ENCODE measurements at places on chromosomes 7 and 10. TPM values are rescaled to one million over a fixed set of nuclear protein-coding genes. Genes with fewer than 3 reads are reported as not detected.

- peak; percentile 60 for DNase-seq
These were observed 27.7 kb downstream of the BTBD16 start for GRCh38 chr10:122298598-122299301.

- no peak for DNase-seq
These were observed 701 bp upstream of the GBX1 start for GRCh38 chr7:151168003-151168786.

- no peak for DNase-seq
These were observed 181.9 kb downstream of the DGKI start for GRCh38 chr7:137664846-137665245.

DNA sequence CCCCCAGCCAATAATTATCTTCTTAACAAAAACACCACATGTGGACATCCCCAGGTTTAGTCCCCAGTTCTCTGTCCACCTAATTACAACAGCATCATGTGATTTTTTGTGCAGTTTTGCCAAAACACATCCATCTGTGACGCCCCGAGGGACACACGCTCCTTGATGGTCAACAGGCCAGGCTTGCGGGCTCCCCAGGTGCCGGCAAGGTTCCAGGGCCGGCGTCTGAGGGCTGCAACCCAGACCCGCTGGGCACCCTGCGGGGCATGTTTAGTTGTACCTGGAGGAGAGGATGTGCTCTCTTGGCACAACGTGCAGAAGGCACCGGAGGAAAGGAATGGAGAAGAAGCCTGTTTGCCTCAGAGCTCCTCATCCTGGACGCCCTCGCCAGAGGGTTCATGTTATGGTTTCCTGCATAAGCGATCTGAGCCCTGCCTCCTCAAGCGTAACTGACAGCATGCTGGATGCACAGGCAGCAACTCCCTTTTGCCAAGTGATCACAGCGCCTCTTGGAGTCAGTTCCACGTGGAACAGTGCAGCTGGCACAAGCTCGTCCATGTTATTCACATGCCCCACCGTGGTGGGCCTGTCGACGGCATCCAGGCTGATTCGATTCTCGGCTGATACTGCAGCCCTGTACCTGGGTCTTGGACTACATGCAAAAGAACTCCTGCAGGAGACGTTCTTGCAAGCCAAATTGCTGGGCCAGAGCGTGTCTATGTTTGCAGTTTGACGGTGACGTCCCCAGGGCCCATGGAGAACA lies 41.6 kb downstream of the JAKMIP3 start:
- DNase-seq: no peak

GRCh38 chr7:22610263-22610662 lies 110.3 kb upstream of the STEAP1B start:
- no peak for DNase-seq

GRCh38 chr10:132948351-132948750 lies 6.0 kb upstream of the CFAP46 start:
- no peak for DNase-seq

DNA sequence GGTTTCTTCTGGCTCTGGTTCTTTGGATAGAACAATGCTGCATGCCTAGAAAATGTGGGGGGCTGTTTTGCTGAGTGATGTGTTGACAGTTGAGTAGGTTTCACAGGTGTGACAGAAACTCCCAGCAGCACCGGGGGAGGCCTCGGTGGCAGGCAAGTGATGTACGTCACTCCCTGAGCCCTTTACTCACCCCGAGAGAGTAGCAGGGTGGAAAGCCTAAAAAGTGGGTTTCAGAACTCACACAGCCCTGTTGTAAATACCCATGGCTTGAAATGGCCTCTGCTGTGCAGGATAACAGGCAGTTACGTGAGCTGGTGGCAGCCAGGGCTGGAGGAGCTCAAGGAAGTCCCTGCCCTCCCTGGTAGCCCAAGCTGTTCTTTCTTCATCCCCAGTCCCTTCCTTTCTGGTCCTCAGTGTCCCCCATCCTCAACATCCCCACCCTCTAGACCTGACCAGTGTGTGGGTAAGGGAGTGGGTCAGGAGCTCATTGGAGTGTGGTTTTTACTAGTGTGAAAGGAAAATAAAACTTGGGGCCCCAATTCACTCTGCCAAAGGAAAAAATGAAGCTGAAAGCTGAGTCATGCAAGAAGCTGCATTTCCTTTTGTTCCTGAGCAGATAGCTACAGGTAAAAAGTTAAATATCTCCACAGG lies 258.1 kb downstream of the STK31 start:
- no peak for DNase-seq

GRCh38 chr7:45595809-45596664 lies 21.9 kb downstream of the ADCY1 start:
- DNase-seq: no peak

DNA sequence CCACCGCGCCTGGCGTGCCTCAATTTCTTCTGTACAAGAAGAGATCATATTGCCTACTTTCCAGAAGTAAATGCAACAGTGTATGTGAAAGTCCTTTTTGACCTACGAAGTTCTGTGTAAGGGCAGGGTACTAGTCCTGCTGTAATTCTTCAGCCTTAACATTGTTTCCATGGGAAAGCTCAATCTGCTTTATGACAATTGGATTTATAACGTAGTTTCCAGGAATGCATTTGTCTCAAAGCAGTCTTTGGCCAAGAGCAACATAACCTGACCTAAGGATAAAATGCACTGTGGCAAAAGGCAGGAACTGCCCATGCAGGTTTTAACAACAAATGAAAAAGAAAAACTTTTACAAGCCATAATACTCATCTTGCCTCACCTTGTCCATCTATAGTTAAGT lies 108.1 kb upstream of the PODXL start:
- DNase-seq: no peak

GRCh38 chr10:79608505-79609375 lies 2.0 kb upstream of the SFTPA1 start:
- DNase-seq: no peak

- DNase-seq: no peak
These were observed 15.3 kb downstream of the ARL3 start for GRCh38 chr10:102698894-102699293.

DNA sequence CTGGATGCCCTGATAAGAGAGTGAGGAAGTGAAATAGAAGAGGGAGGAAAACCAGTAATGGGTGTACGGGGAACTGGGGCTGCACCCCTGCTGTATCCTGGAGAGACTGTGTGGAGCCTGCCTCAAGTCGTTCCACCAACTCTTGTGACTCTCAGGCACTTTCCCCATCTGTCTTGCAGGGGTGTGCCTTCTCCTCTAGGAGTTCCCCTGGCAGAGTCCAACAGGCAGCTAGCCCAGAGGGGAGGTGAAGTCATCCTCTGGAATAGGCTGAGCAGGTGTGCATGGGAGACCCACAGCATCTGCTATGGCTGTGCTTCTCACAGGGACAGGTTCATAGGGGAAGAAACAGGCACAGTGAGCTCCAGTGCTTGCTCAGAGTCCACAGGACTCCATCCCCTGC lies 46.8 kb downstream of the WIPF3 start:
- DNase-seq: peak; percentile 15

DNA sequence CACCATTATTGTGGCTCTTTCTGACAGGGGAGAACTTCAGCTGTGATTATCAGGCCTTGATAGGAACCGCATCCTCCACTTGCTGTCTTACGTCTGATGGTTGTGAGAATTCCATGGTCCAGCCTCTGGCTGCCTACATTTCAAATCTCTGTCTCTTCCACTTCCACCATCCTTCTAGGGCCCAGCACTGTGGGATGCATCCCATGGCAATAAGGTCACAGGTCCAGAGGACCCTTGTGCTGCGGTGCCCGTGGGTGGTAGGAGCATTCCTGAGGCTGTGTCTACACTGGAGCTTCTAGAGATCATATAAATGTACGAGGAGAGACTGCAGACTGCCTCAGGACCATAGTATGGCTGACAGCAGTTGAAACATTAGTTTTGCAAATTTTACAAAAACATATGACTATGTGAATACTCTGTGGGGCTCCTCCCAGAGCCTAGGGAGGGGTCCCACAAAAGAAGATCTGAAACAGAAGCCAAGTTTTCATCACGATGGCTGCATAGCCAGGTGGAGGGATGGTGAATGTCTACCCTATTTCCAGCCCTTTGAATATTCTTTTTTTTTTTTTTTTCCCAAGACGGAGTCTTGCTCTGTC lies 11.8 kb downstream of the CALML3 start:
- no peak for DNase-seq

- no peak for DNase-seq
These were observed 11.3 kb upstream of the SLIT1 start for GRCh38 chr10:97197030-97197500.

- DNase-seq: no peak
These were observed 128.8 kb upstream of the LYZL2 start for GRCh38 chr10:30758338-30758737.

DNA sequence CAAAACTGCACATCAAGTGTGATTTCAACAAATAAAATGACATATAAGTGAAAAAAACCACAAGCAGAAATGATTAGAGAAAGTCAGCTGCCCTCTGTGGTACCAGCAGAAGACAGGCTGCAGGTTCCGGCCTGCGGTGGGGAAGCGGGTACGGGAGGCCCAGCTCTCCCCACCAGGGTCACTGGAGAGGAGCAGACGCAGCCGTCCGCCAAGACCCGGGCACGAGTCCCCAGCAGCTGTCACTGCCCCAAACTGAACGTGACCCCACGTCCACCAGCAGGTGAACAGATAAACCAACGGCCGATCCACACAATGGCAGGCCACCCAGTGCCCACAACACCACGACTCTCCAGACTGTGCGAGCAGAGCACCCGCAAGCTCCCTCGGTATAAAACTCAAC lies 16.1 kb upstream of the MICALL2 start:
- no peak for DNase-seq

- DNase-seq: no peak
These were observed 88.3 kb upstream of the KAT6B start for GRCh38 chr10:74738052-74738451.

DNA sequence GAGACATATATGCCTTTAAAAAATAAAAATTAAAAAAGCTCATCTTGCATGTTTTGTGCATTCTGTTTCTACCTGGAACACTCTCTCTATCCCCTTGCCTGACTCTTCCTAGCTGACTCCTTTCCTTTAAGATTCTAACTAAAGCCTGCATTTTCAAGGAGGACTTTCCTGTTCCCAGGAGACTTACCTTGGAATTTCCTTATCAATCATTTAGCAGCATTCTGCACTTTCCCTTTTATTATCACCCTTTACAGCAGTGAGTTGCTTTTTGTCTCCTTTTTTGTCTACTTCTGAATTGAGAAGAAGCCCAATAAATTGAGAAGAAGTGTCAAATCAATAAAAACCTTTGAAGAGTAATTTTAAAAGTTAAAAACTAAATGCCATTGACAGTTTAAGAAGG lies 142.2 kb upstream of the TMEM196 start:
- no peak for DNase-seq

DNA sequence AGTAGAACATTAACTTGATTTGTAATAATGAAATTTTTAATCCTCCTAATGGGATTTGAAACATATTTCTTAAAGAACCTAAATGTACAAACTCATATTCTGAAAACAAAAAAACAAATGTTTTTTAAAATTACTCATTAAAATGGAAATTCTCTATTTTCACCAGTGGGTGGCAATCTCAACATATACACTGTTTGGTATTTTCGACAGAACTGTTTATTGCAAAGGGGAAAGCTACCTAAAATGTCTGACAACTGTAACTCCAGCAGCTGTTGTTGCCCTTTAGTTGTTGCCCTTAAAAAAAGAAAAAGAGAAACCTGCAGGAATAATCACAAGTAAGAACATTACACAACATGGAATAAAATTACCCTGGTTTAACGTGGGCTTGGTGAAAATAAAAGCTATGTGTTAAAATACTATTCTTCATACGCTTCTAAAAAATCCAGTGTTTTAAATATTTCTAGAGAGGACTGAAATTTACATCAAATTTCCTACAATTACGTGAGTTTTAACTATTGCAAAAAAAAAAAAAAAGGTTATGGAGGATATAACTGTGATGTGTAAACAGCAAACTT lies 54.5 kb downstream of the COL1A2 start:
- DNase-seq: peak; percentile 24

GRCh38 chr7:28410628-28411531 lies 1.4 kb upstream of the CREB5 start:
- peak; percentile 33 for DNase-seq

- DNase-seq: no peak
These were observed 415.6 kb upstream of the NPVF start for GRCh38 chr7:25643770-25644394.

GRCh38 chr7:115631782-115632181 lies 398.8 kb downstream of the TFEC start:
- DNase-seq: no peak

- no peak for DNase-seq
These were observed 7.8 kb downstream of the BAMBI start for GRCh38 chr10:28684986-28685580.

DNA sequence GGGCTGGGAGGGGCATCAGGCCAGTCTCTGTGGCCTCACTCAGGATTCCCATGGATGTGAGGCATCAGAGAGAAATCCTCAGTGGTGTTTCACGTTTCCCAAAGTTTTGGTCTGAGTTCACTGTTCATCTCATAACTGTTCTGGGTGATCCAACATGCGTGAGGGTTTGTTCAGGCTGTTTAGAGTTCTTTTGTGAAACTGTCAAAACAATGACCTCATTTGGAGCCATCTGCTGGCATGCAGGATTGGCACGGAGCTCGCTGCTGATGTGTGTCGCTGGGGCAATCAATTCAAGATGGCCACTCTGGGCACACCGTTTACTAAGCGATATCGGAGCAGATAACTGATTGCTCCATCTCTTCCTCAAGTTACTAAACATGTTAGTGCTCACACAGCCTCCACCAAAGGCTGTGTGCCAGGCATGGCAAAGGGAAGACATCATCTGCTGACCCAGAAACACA lies 365.6 kb downstream of the WDR11 start:
- DNase-seq: no peak

DNA sequence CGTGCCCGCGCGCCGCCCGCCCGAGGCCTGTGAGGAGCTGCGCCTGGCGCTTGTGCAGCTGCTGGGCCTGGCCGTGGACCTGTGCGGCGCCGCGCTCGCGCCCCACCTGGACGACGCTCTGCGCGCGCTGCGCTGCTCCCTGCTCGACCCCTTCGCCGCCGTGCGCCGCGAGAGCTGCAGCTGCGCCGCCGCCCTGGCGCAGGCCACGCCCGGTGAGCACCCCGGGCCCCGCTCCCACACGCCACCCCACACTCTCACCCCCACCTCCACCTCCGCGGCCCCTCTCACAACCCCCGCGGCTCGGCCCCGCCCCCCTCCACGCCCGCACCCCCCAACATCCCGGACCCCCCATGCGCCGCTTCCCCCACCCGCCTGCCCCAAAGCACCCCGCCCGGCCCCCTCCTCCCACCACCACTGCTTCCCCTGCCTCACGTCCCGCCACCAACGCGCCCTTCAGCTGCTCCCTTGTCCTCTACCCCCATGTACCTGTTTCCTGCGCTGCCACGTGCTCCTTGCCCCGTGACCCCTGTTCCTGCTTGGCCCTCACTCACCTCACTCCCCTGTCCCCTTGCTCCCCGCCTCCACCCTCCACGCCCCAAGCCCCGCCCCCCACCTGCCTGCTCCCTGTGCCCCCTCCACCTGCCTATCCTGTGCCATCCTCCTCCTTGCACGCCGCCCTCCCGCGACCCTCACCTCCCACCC lies at the start of gene PRKAR1B:
TSS of gene PRKAR1B (minus strand) at position 178 of the 702 bp plus-strand sequence. CDS start 15,776 bp downstream, outside the sequence.
- DNase-seq: no peak

GRCh38 chr10:118712930-118713634 lies 41.7 kb downstream of the CACUL1 start:
- DNase-seq: no peak

The VOPP1 gene
- total RNA-seq: 43.2 TPM

The NHLRC2 gene
- total RNA-seq: 29.7 TPM

The PCDH15 gene
- not detected for total RNA-seq

The CACNA2D1 gene
- total RNA-seq: 24.0 TPM

The FOXP2 gene
- total RNA-seq: not detected

The CYP3A7 gene
- not detected for total RNA-seq

The ANKRD26 gene
- 7.6 TPM for total RNA-seq

The DLX5 gene
- 0.33 TPM for total RNA-seq

The LIPN gene
- not detected for total RNA-seq

The LRRC27 gene
- 6.1 TPM for total RNA-seq

The FBXO24 gene
- 0.17 TPM for total RNA-seq

The GPR15LG gene
- total RNA-seq: not detected

All from mammary epithelial cell (primary cell).